ENCODE measurements at places on chromosomes 7 and 10. TPM values are rescaled to one million over a fixed set of nuclear protein-coding genes. Genes with fewer than 3 reads are reported as not detected.

DNA sequence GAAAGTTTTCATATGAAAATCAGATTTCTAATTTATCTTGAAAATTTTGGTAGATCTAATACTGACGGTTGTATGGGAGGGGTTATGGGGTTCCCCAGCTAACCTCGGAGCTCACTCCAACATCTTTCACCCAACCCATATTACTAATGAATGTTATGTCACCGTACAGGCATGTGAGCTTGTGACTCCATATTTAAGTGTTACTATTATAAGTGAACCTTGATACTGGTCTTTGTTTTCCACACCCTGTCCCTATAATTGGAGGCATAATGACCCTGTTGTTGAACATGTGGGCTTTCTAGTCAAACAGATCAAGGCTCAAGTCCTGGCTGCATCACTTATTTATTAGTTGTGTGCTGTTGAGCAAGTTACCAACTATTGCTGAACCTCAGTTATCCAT, 27.2 kb downstream of the WDFY4 start:
- H3K36me3 ChIP-seq, result no peaks in the 10 kb centered on the region
- no peak overlapping the region for H3K4me3 ChIP-seq
- no peak overlapping the region for H3K27ac ChIP-seq
- no peaks in the 10 kb centered on the region for H3K4me1 ChIP-seq
- no peak for DNase-seq
- H3K27me3 ChIP-seq, result no peaks in the 10 kb centered on the region

DNA sequence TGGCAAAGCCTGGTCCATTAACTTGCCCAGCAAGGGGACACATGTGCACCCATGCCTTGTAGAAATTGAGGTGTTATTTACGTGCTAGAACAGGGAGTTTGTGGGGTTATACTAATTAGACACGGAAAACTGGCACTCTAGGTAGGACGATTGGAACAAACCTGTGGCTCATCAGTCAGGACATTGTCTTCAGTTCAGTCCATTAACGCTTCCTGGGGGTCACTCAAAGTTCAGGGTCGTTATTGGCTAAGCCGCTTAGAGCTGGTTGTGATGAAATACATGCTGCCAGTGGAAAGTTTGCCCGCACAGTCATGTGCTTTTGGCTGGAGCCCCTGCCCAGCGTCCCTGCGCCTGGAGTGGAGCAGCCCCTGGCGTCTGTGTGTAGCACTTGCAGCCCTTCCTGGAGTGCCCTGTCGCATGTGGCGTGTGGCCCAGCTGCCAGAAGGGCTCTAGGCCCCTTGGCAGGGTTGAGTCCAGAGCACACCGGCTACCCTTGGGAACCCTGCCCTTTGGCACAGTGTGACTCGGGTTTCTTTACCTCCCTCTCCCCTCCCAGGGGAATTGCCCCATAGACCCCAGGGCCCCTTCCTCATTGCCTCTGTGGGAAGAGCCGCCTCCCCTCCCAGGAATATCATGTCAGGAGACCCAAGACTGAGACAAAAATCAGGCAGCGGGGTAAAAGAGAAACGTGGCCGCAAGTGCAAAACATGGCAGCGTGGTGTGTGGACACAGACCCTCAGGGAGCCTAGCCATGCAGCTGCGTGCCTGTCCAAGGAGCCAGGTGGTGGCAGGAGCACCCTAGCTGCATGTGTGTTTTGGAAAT, 9.8 kb downstream of the ZNF775 start:
- peaks cover 60% of the 10 kb centered on the region for H3K36me3 ChIP-seq
- H3K27me3 ChIP-seq, result no peaks in the 10 kb centered on the region
- H3K4me3 ChIP-seq, result no peak overlapping the region
- peaks cover 2% of the 10 kb centered on the region for H3K4me1 ChIP-seq
- DNase-seq, result peak; percentile 73

DNA sequence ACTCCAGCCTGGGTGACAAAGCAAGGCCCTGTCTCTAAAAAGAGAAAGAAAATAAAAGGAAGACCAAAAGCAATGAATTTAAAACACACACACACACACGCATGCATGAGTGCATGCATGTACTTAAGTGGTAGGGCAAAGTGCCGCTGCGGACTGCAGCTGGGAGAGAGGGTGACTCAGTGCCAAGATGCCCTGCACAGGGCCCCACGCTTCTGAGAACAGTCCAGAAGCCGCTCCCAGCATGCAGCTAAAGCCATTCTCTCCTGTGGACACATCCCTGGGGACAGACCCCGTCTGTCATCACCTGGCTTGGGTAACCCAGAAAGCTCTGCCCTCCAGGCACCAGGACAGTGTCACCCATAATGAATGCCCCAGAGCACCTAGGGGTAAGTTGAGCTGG, 61.0 kb upstream of the MYL10 start:
- no peak overlapping the region for H3K4me3 ChIP-seq
- DNase-seq, result no peak
- H3K27ac ChIP-seq, result no peak overlapping the region

DNA sequence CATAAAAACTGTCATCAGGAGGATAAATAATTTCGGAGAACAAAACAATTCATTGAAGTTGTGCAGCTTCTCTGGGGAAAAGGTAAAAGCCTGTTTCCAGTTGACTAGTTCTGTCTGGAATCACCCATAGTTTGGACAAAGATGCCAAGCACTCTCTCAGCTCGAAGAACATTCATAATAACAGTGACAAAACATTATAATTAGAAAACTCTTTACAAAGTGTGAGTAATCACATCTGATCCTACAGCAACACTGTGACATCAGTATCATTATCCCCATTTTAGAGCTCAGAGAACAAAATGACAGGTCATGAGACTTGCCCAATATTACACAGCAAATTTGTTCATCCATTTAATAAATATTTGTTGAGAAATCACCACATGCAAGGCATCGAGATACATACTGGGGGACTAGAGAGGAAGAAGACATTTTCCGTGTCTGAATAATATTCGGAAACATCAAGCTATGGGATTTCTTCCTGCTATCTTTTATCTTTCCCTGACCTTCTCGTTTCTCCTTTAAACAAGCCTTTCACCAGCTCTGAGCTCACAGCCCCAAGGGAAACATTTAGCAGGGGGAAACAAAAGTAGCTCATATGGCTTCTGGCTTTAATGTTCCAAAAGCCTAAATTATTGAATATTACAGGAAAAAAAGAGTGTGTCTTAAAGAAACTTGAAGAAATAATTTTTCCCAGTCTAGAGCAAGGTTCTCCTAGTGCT, 123.3 kb upstream of the GHITM start:
- no peaks in the 10 kb centered on the region for H3K27me3 ChIP-seq
- no peak for DNase-seq
- no peak overlapping the region for H3K4me3 ChIP-seq

RSPH10B2 gene
- total RNA-seq, result 0.39 TPM

NRBF2 gene
- 30.1 TPM for total RNA-seq

- no peak for DNase-seq
- H3K4me1 ChIP-seq, result no peaks in the 10 kb centered on the region
- no peaks in the 10 kb centered on the region for H3K36me3 ChIP-seq
- H3K27me3 ChIP-seq, result no peaks in the 10 kb centered on the region
Observed at GRCh38 chr10:91587710-91588638, 44.9 kb downstream of the PPP1R3C start.

GRCh38 chr10:119896937-119897770, 4.6 kb downstream of the SEC23IP start:
- H3K27ac ChIP-seq, result no peak overlapping the region
- H3K36me3 ChIP-seq, result peaks cover 20% of the 10 kb centered on the region
- no peak overlapping the region for H3K4me3 ChIP-seq
- no peaks in the 10 kb centered on the region for H3K27me3 ChIP-seq
- no peak for DNase-seq

DNA sequence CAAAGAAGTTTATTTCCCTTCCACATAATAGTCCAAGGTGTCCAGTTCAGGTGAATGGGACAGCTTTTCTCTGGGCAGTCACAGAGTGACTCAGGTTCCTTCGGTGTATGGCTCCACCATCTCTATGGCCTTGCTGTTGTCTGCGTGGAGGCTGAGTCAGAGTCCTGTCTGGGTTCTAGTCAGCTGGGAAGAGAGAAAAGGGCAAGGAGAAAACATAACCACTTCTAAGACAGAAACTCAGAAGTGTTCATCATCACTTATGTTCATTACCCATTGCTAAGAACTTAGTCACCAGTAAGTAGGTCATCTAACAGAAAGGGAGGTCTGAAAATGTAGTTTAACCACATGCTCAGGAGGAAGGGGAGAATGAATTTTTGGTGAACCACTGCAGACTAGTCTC, 32.4 kb upstream of the CCDC7 start:
- H3K27me3 ChIP-seq, result no peaks in the 10 kb centered on the region
- H3K4me1 ChIP-seq, result no peaks in the 10 kb centered on the region
- DNase-seq, result no peak
- no peaks in the 10 kb centered on the region for H3K36me3 ChIP-seq
- no peak overlapping the region for H3K4me3 ChIP-seq
- no peak overlapping the region for H3K27ac ChIP-seq

DNA sequence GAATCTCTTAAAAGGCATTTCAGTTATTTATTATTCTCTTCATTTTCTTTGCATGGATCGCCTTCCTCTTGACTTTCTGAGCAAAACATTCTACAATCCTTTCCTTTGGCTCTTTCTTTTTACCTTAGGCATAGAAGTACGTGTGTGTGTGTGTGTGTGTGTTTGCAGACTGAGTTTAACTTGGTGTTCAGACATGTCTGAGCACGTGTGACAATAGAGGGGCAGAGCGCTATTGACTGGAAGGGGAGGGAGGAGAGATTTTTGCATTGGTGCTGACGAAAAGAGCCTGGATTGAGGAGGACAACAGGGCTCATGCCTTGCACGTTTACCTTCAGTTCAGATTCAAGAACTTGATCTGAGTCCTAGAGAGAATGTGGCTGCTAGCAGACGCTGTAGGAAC, 129.8 kb downstream of the SEC23IP start:
- H3K27me3 ChIP-seq, result no peaks in the 10 kb centered on the region
- peaks cover 2% of the 10 kb centered on the region for H3K36me3 ChIP-seq
- no peak for DNase-seq
- peaks cover 3% of the 10 kb centered on the region for H3K4me1 ChIP-seq
- H3K27ac ChIP-seq, result no peak overlapping the region
